T-helper 2 cell treated with Interferon-gamma antibody and Interleukin-4, amounts not matched to agents 5 μg/mL and 100 μg/mL, for 36 hours (primary cell): ENCODE measurements at places on chromosomes 7 and 10.

DNA sequence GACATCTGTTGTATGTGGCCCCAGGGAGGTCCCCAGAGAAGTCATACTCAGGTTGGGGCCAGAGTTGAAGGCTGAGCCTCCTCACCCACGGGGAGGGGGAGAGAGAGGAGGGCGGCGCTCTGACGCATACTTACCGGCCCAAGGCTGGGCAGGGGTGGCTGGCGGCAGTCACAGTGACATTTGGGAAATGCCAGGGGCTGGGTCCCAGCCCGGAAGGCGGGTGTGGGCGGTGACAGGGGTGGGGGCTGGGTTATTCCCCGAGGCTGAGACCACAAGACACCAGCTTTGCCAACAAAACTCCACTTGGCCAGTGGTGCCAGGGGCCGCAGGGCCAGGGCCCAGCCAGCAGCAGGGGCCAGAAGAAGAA lies 41.1 kb downstream of the RASGEF1A start:
- DNase-seq, result peak; percentile 31
- H3K36me3 ChIP-seq, result no peaks in the 10 kb centered on the region
- H3K27ac ChIP-seq, result no peak overlapping the region

DNA sequence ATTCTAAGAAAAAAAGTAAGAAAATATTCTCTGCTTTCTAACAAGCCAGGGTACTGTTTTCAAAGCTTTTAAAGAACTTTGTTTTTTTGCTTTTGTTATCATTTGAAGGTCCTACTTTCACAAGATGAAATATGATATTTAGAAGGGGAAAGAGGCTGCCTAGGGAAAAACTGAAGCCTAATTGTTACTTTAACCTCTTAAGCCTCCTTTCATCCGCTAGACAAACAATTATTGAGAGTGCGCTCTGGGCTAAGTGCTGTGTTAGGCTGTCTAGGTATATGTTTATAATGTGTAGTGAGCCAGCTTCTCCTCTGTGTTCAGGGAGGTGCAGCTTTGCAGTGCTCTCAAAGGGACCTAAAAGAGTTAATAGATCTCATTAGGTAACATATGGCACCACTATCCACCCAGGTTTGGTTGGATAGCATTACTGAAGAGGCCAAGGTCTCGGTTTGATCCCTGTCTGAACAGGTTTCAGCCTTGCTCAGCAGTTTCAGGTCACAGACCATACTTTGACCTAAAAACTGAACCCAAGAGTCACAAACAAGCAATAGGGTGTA lies 17.9 kb downstream of the PDK4 start:
- no peaks in the 10 kb centered on the region for H3K27me3 ChIP-seq
- no peak for DNase-seq
- no peak overlapping the region for H3K4me3 ChIP-seq
- H3K36me3 ChIP-seq, result no peaks in the 10 kb centered on the region
- H3K27ac ChIP-seq, result no peak overlapping the region

- DNase-seq, result no peak
- peaks cover 12% of the 10 kb centered on the region for H3K27me3 ChIP-seq
- no peak overlapping the region for H3K4me3 ChIP-seq
These were observed 375.6 kb downstream of the SFMBT2 start for GRCh38 chr10:7035126-7035761.

DNA sequence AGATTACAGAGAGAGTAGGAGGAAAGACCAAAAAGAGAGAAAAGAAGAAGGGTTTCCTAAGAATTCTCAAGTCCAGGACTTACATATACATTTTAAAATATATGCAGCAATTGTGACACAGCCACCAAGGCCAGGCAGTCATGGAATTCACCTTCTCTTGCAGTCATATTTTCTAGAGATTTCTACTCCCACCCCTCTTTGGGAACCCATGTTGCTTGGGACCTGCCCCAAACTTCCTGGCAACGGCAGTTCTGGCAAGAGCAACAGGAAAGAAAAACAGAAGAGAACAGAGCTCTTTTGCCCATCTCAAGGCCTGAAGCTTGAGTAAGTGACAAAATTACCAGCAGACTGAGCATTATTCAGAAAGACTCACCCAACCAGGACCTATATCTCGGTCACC lies 128.3 kb upstream of the ASAH2 start:
- peaks cover 14% of the 10 kb centered on the region for H3K4me1 ChIP-seq
- H3K27ac ChIP-seq, result no peak overlapping the region
- H3K36me3 ChIP-seq, result peaks cover 15% of the 10 kb centered on the region
- DNase-seq, result no peak
- H3K27me3 ChIP-seq, result no peaks in the 10 kb centered on the region
- H3K4me3 ChIP-seq, result no peak overlapping the region

- H3K27ac ChIP-seq, result no peak overlapping the region
- peaks cover 7% of the 10 kb centered on the region for H3K4me1 ChIP-seq
- H3K36me3 ChIP-seq, result peaks cover 18% of the 10 kb centered on the region
- no peaks in the 10 kb centered on the region for H3K27me3 ChIP-seq
- no peak for DNase-seq
These were observed 13.8 kb upstream of the TECPR1 start for GRCh38 chr7:98265841-98266271.

DNA sequence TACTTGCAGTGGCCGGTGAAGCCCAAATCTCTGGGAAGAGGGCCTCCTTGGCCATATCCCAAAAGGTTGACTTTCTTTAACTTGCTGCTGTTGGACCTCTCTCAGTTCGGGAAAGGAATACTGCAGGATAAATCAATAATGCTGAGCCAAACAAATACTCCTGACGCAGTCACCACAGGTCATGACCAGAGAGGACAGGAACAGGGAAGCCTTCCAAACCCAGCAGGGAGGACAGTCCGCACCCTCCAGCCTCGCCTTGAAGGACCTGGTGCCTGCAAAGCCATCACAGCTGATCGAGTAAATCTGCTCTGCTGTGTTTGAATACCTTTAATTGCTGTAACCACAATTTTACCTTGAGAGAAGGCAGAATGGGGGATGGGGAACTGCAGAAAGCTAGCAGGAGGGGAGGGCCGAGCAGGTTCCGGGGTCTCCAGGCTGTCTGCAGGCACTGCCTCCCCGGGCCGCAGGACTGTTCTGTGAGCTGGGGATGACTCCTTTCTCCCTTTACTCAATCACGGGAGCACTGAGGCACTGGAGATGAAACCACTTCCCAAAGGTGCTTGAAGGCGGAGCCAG lies 20.8 kb upstream of the INSIG1 start:
- DNase-seq, result no peak
- H3K36me3 ChIP-seq, result no peaks in the 10 kb centered on the region
- no peak overlapping the region for H3K27ac ChIP-seq
- no peak overlapping the region for H3K4me3 ChIP-seq

GRCh38 chr10:69398466-69398865 lies 18.3 kb downstream of the TACR2 start:
- H3K27ac ChIP-seq, result no peak overlapping the region
- peaks cover 55% of the 10 kb centered on the region for H3K36me3 ChIP-seq
- H3K4me1 ChIP-seq, result no peaks in the 10 kb centered on the region

GRCh38 chr7:141209454-141209853 lies 135.6 kb downstream of the TMEM178B start:
- no peak overlapping the region for H3K27ac ChIP-seq
- H3K4me1 ChIP-seq, result no peaks in the 10 kb centered on the region
- H3K36me3 ChIP-seq, result no peaks in the 10 kb centered on the region
- no peak for DNase-seq
- no peak overlapping the region for H3K4me3 ChIP-seq
- H3K27me3 ChIP-seq, result peaks cover 2% of the 10 kb centered on the region

DNA sequence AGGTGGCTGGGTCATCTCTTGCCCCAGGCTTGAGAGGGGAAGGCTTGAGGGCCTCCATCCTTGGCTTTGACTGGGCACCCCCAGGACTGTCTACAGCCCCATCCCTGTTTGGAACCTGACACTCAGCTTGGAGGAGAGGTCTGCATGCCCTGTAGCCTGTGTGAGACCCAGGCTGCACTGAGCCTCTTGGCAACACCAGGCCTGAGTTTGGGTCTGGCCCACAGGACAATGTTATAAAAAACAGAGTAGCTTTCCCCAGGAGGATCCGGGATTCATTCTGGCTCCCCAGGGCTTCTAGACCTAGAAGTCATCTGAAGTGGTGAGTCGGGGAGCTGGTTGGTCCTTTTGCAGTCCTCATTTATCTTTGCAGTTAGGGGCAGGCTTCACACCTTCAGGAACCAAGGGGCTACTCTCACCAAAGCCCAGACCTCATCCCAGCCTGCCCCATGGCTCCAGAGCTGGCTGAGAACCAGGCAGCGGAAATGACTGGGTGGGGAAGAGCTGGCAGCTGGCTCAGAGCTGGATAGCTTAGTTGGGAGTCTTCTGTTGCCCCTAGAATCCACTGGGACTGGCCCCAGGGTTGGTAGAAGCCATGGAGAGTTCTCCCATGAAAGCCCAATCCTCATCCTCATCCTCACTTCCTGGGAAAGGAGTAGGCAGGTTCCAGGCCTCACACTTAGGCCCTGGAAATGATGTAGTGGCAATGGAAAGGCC lies 68.8 kb downstream of the ADCYAP1R1 start:
- no peak for DNase-seq
- H3K27me3 ChIP-seq, result peaks cover 10% of the 10 kb centered on the region
- no peaks in the 10 kb centered on the region for H3K36me3 ChIP-seq
- no peak overlapping the region for H3K4me3 ChIP-seq
- H3K4me1 ChIP-seq, result no peaks in the 10 kb centered on the region

DNA sequence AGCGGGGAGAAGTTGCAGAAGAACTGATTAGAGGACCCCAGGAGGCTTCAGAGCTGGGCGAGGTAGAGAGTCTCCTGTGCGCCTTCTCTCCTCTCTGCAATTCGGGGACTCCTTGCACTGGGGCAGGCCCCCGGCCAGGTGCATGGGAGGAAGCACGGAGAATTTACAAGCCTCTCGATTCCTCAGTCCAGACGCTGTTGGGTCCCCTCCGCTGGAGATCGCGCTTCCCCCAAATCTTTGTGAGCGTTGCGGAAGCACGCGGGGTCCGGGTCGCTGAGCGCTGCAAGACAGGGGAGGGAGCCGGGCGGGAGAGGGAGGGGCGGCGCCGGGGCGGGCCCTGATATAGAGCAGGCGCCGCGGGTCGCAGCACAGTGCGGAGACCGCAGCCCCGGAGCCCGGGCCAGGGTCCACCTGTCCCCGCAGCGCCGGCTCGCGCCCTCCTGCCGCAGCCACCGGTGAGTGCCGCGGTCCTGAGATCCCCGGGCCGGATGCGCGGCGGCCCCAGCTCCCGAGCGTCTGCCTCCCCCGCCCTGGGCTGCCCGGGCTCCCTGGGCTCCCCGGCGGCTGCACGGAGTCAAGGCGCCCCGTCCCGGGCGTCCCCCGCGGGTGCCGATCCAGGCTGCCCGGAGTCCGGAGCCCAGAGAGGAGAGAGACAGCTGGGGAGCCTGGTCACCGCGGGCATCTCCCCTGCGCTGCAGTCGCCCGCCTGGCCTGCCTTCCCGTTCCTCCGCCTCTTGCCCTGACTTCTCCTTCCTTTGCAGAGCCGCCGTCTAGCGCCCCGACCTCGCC lies at the start of gene PLAU:
Gene PLAU (plus strand): TSS at position 369 of the 789 bp plus-strand sequence. CDS start 424 bp downstream, outside the sequence.
- H3K27me3 ChIP-seq, result peaks cover 8% of the 10 kb centered on the region
- H3K27ac ChIP-seq, result peak within 1 kb of the TSS; percentile 91
- H3K4me1 ChIP-seq, result peaks cover 42% of the 10 kb centered on the region
- peak; percentile 44 for DNase-seq

- H3K4me3 ChIP-seq, result no peak overlapping the region
- H3K27me3 ChIP-seq, result no peaks in the 10 kb centered on the region
- no peaks in the 10 kb centered on the region for H3K36me3 ChIP-seq
- DNase-seq, result no peak
These were observed 305.1 kb upstream of the CSTF2T start for GRCh38 chr10:52004342-52004949.

DNA sequence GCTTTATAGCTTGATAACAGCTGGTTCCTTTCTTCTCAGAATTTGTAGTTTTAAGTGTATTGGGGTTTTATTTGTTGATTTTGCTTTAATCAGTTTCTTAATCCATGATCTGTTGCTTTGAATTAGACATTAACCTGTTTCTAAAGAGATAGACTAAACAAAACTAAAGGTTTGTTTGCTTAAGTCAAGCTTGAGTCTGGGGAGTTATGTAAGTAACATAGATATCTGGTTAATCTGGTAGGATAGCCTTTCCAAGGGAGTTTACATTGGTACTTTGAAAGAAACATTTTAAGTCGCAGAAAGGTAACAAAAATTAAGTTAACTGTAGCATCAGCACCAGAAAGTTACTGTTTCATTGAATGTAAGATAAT lies 5.4 kb downstream of the PPP2R2D start:
- no peak for DNase-seq
- peak overlapping the region; percentile 30 for H3K4me3 ChIP-seq
- H3K27ac ChIP-seq, result peak overlapping the region; percentile 67

GRCh38 chr10:59393349-59393748 lies 31.0 kb upstream of the FAM13C start:
- no peaks in the 10 kb centered on the region for H3K27me3 ChIP-seq
- no peak for DNase-seq
- H3K4me3 ChIP-seq, result no peak overlapping the region
- no peaks in the 10 kb centered on the region for H3K4me1 ChIP-seq
- no peaks in the 10 kb centered on the region for H3K36me3 ChIP-seq
- no peak overlapping the region for H3K27ac ChIP-seq

GRCh38 chr10:32190890-32191491 lies 134.8 kb upstream of the KIF5B start:
- no peak overlapping the region for H3K4me3 ChIP-seq
- no peaks in the 10 kb centered on the region for H3K36me3 ChIP-seq
- H3K4me1 ChIP-seq, result peaks cover 3% of the 10 kb centered on the region
- peaks cover 6% of the 10 kb centered on the region for H3K27me3 ChIP-seq
- no peak overlapping the region for H3K27ac ChIP-seq
- no peak for DNase-seq

DNA sequence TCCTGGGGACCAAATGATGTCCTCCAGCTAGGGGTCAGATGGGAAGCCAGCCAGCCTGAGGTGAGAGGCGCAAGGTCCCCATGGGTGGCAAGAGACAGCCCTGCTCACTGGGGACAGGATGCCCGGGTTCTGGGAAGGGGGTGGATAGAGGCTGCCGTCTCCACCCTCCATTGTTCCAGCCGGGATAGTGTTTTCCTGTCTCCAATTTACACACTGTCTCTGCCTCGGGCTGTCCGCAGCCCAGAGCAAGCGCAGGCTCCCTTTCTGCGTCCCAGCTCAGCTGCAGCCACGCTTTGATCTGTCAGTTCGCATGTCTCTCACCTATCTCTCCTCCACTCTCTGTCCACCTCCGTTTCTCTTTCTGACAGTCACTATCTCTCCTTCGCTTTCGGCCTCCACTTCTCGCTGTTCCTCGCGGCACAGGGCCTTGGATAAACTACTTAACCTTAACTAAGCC lies 2.1 kb downstream of the EPHB4 start:
- H3K36me3 ChIP-seq, result no peaks in the 10 kb centered on the region
- peaks cover 14% of the 10 kb centered on the region for H3K4me1 ChIP-seq
- DNase-seq, result no peak
- no peak overlapping the region for H3K27ac ChIP-seq

- no peak overlapping the region for H3K27ac ChIP-seq
- DNase-seq, result no peak
These were observed 312.5 kb downstream of the GPR158 start for GRCh38 chr10:25487266-25487665.

DNA sequence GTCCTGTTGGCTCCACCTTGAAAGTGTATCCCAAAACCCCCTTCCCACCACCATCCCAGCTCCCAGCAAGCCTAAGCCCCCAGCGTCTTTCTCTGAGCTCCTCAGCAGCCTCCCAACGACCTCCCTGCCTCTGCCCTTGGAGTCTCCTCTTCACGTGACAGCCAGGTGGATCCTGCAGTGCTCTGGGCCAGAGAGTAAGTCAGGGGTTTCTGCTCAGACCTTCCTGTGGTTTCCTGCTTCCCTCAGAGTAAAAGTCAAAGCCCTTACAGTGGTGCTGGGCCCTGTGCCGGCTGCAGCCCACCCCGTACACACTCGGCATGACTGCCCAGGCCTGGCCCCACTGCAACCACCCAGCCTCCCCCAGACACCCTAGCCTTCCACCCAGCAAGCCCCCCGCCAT lies 51.9 kb downstream of the OAT start:
- no peak overlapping the region for H3K27ac ChIP-seq
- H3K27me3 ChIP-seq, result peaks cover 11% of the 10 kb centered on the region
- H3K4me1 ChIP-seq, result no peaks in the 10 kb centered on the region
- no peak overlapping the region for H3K4me3 ChIP-seq
- no peaks in the 10 kb centered on the region for H3K36me3 ChIP-seq
- DNase-seq, result no peak
